ENCODE measurements at places on chromosomes 16 and 17.
A peak's percentile ranks its signal among the peaks of the same experiment; 100 is the strongest.

DNA sequence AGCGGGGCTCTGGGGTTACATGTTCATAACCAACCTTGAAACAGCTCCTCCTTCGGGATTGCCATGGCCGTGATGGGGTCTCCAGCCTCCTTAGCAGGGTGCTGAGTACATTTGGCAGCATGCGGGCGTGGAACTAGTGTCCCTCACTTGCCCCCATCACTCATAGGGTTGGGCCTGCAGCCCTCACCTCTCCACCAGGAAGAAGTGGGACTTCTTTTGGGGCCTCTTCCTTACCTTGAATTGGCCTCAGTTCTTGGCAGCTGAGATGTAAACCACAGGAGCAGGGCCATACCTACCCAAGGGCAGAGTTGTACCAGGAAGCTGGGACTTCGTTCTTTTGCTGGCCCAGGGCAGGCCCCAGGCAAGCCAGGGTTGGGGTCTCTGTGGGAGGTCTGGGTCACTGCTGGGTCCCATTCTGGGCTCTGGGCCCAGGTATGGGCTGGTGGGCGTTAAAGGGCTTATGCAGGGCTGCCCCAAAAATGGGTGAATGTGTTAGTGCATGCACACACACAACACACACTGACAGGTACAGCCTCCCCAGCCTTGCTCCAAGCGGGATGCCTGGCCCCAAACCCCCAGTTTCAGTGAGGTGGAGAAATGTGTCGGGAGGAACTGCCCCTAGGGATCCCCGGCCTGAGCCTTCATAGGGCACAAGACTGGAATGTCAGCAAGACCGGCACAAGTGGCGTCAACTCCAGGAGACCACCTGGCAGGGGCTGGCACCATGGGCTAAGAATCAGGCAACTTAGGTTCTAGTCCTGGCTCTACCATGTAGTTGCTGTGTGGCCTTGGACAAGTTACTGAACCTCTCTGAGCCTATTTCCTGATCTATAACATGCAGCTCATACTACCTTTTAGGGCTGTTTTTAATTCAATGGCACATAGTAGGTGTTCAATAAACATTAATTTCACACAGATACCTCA is 3.9 kb upstream of the KRT15 start:
- no peak for DNase-seq

DNA sequence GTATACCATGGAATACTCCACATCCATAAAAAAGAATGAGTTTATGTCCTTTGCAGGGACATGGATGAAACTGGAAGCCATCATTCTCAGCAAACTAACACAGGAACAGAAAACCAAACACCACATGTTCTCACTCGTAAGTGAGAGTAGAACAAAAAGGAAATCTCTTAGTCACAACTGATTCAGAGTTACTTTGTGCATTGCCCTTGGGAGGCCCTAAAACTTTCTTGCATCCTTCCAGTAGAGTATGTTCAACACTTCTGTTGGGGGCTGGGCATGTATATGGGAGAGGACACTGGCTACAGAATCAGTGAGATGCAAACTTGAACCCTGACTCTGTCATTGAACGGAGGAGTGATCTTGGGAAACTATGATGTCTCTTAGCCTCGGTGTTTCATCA is 147.4 kb upstream of the IRX5 start:
- no peak for DNase-seq

DNA sequence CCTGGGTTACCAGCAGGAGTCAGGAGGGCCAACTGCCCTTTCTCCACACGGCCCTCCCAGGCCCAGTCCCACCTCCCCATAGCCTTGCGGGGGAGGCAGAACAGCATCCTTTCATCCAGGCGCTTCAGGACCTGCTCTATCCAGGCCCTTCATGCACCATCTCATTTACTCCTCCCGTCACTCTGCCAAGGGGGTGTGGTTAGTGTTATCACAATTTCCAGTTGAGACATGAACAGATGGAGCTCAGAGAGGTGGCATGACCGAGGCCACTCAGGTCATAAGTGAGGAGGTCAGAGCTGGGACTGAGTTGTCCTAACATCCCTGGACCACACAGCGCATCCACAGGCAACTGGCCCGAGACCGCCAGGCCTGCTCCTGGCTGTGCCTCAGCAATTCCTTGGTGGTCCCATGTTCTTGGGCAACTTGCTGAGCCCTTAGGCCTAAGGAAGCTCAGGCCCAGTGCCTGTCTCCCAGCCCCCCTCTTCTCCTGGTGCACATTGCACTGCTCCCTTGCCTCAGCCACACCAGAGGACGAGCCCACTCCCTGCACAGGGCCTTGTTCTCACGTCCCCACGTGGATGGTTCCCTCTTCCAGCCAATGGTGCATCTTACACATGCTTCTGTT is 23.8 kb downstream of the C17orf100 start:
- no peak for DNase-seq

- DNase-seq = no peak
Measured at GRCh38 chr17:2237950-2238349, 65.6 kb downstream of the SMG6 start.

DNA sequence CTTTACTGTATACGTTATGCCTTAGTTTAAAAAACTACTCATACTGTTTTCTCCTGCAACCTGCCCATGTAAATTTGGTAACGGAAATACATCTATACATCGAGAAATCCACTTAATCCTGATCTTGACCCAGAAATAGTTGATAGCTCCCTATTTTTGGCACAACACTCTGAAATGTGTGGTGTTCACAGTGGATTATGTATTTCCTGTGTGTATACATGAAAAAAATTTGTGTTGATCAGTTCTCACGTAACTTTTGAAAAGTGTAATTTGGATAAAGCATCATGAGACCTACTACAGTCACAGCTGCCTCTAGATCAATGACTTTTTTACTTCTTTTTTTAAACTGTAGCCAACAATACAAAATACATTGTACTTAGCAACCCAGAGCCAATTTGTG is 90.7 kb downstream of the VMP1 start:
- no peak for DNase-seq

- DNase-seq = no peak
Measured at GRCh38 chr16:84360170-84360569, 8.2 kb upstream of the ATP2C2 start.

GRCh38 chr17:49486012-49486641 is 9.0 kb upstream of the NGFR start:
- DNase-seq = no peak

DNA sequence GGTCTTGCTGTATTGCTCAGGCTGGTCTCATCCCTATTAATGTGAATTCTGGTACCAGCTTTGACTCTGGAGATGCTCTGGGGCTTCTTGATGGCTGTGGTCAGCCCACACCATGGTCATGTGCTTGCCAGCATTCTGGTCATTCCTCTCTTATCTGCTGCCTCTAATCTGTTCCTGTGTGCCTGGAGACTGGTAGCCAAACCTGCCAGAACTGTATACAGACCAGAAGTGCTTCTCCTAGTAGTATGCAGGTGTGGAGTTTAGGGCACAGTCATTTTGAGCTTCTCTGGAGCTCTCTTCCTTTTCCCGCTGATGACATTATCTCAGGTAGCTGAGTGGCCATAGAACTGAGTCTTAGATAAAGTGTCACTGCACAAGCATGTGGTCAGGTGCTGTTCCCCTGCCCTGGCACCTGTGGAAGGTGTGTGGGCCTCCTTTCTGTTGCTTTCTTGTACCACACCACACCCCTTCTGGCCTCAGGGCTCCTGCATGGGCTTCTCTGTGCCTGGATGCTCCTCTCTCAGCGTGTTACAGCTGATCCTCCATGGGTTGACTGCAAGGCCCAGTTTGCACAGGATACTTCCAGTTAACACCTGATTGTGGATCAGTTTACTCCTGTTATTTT is 162.7 kb downstream of the SPECC1 start:
- no peak for DNase-seq

DNA sequence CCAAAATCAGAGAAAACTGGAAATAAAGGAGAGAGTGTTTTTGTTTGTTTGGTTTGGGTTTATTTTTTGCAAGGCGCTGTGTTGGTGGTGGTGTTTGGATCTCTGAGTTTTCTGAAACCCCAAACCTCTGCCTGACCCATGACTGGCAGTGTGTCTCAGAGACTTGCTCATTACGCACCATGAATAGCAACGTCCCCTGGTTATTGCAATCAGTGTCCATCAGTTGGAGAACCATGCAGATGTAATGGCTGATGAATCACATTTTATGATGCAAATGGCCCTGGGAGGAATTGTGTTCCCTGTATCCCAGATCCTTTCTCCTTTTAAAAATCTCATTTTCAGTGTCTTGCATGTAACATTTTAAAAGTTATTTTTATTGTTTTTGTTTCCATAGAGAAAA is 362.8 kb downstream of the PMP22 start:
- DNase-seq = no peak

DNA sequence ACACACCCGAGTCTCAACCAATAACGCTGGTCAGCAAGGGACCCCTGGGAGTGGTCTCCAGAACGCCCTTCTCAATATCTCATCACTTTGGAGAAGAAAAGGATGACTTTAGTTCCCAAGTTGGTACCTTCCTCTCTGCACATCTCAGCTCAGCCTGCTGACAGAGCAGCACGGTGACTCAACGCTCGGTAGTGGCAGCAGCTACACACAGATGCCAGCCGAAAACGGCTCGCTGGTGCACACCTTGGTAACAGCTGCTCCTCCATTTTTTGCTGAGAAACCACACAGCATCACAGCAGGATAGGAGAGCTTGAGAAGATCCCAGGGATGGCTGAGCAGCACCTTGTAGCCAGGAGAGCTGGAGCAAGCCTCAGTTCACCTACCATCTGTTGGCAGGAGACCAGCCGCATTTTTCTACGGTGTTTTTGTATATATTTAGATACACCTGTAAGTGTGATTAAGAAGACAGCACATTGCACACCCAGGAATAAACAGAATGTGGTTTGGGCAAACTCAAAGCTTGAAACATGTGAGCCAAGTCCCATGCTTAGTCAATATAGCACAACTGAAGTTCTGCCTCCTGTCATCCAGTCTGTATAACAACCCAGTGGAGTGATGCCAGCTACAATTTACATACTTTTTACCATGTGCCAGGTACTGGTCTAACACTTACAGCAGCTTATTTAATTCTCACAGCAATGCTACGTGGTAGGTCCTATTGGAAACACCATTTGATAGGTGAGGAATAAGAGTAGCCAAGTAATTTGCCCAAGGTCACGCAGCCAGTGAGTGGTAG is 83.8 kb upstream of the ERCC4 start:
- DNase-seq = no peak

GRCh38 chr17:8122422-8122923 is 1.4 kb downstream of the HES7 start:
- no peak for DNase-seq

DNA sequence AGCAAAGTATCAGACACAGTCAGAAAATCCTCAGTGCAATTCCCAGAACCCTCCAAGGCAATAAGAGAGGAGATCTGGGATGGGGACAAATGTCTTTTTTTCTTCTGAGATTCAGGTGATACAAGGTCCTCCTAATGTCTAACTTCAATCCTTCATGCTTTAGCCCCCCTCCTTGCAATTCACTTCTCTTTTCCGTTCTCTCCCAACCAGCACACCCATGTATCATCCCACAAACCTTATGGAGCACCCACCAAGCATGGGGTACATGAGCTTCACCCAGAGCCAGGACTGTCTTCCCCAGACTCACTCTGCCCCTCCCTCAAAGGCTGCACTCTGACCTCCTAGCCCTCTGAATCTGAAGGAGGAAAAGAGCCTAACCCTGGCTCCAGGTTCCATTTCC is 10.1 kb downstream of the HDAC5 start:
- DNase-seq = no peak

- no peak for DNase-seq
Measured at GRCh38 chr16:27430512-27430911, 28.5 kb downstream of the IL21R start.

GRCh38 chr17:57622683-57623433 is 122.2 kb downstream of the CCDC182 start:
- DNase-seq = no peak

- DNase-seq = peak; percentile 53
Measured at GRCh38 chr16:28990375-28991040, 5.7 kb downstream of the LAT start.

DNA sequence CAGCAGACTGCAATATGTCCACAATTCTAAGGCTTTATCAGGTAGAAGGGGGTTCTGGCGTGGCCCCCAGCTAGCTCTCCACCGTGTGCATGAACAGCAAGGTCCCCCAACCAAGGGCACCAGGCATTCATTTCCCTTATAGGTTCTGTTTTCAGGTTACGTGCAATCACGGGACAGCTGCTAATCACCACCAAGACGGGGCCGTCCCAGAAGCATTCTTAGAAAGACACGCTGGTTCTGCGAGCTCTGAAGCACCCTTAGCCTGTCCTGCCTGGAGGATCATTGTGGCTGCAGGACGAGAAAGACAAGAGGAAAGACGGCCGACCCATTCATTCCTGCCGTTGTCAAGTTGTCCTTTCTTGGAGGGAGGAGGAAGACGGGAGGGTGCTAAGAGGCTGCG is 302.9 kb downstream of the SOX9 start:
- DNase-seq = no peak
